Cortex of kidney (tissue), 1 donor: ENCODE measurements at places on chromosomes 6 and 20.

DNA sequence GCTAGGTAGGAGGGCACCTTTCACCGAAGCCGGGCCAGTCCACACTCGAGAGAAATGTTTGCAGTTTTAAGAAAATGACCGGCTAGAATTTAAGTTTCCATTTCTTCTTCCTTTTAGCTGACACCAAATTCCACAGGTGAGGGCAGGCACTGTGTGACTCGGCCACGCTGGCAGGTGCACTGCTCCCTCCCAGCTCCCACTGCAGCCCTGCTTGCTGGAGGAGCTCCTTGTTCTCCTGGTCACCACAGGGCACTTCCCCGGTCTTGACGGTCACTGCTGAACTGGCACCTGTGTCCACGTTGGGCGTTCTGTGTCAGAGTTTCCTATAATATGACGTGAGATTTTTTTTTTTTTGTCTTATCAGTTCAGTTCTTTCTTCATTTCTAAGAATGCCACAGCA lies 3.6 kb upstream of the KIF25 start:
- no peak for DNase-seq

DNA sequence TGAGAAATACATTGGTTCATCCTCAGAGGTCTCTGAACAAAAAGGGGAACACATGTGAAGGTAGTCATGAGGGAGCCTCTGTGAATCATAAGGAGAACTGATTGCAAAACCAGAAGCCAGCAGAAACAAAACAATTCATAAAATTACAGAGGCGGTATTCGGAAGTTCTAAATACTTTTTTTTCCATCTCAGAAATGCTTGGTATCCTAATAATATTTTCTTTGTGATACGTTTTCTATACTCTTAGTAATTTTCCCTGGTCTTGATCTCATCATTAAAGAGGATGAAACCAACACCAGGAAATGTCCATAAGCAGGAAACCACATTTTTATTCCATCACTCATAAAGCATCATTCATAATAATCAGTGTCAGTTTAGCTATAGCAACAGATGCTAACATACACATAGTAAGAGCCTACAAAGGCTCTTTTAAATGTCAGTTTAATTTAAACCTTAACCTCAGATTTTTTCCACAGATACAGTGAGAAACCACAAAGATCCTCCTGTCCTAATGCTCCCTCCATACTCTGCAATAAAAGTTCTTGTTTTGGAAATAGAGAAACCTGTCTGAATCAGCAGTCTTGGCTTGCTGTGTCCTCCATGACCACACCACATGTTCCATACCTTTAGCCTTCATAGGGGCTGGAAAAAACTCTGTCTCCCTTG lies 29.2 kb downstream of the SGK1 start:
- no peak for DNase-seq

GRCh38 chr6:112232845-112233256 lies 21.5 kb downstream of the LAMA4 start:
- no peak for DNase-seq

DNA sequence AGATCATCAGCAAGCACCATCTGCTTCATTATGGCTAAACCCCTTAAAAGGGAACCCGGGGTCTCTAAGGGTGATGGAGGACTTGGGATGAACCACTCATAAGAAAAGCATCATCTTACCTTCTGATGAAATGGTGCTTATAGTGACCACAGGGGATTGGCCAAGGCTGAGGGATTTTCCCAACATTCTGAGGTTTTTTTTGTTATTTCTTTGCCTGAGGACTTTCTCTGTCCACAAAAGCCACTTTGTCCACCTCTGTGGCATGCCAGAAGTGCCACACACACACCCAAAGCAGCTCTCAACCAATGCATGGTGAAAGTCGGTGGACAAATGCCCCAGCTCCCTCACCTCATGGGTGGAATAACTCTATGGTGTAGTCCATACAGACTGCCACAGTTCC lies 79.3 kb upstream of the TOP1 start:
- no peak for DNase-seq
